Gastrocnemius medialis (tissue), 4 donors: ENCODE measurements at places on chromosomes 3 and 15. TPM values are rescaled to one million over a fixed set of nuclear protein-coding genes. Genes with fewer than 3 reads are reported as not detected.

DNA sequence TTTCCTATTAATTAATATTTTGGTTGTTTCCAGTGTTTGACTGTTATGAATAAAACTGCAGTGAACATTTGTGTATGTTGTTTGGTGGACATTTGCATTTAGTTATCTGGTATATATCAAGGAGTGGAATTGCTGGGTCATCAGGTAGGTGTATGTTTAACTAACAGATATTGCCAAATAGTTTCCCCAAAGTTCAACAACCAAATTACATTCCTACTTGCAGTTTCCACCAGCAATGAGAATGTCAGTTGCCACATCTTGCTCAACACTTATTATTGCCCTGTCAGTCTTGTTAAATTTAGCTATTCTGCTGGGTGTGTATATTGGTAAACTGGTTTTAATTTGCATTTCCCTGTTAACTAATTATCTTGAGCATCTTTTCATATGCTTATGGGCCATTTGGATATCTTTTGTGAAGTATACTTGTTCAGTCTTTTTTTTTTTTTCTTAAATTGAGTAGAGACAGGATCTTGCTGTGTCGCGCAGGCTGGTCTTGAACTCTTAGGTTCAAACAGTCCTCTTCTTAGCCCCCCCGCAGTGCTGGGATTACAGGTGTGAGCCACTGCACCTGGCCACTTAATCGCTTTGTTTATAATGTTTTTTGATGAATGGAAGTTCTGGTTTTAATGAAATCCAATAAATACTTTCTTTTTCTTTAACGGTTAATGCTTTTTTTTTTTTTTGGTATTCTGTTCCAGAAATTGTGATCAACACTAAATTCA, 7.9 kb downstream of the FEM1B start:
- DNase-seq, result no peak

- no peak for DNase-seq
Measured at GRCh38 chr15:58549013-58549784, 117.4 kb downstream of the LIPC start.

DNA sequence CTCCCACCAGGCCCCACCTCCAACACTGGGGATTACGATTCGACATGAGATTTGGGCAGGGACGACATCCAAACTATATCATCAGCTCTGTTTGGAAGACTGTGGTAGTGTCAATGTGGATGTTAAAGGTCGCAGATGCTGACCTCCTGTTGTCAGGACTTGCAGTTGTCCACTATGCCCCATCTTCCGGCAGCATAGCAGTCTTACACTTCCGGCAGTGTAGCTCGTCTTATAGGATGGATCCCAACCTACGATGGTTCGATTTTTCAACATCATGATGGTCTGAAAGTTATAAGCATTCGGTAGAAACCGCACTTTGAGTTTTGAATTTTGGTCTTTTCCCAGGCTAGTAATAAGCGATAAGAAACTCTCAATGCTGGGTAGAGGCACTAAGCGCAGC, 20.6 kb downstream of the CLRN1 start:
- no peak for DNase-seq

GRCh38 chr3:33380653-33381052, 59.6 kb downstream of the UBP1 start:
- no peak for DNase-seq

DNA sequence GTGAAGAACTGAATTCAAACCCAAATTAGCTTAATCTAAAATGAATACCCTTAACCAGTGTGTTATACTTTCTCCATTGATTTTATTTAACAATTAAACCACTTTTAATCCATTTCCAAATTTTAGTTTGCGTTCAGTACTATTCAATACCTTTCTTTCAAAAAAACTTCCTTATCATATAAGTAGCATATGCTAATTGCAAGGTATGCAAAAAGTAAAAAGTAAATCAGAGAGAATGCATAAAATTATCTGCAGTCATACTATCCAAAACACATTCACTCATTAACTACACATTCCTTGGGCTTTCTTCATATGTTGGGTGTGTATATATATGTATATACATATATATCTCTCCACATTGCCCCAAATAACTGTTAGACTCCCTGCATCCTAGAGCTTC, 208.8 kb downstream of the CADM2 start:
- no peak for DNase-seq

DNA sequence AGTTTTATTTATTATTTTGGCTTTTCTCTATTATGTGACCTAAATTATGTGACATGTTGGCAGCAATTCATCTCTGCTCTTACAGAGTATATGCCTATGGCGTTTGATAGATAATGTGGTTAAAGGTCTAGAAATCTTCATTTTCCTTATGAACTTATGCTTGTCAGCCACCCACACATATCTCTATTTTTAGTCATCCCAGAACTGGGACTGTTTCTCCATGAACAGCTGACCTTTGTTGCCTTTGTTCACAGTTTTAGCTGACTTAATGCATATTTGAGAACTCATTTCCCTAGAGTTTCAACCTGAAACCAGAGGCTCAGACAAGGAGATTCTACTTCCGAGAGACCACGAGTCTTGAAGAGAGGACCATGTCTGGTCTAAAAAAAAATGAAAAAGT, 176.5 kb downstream of the RAP2B start:
- DNase-seq, result no peak

DNA sequence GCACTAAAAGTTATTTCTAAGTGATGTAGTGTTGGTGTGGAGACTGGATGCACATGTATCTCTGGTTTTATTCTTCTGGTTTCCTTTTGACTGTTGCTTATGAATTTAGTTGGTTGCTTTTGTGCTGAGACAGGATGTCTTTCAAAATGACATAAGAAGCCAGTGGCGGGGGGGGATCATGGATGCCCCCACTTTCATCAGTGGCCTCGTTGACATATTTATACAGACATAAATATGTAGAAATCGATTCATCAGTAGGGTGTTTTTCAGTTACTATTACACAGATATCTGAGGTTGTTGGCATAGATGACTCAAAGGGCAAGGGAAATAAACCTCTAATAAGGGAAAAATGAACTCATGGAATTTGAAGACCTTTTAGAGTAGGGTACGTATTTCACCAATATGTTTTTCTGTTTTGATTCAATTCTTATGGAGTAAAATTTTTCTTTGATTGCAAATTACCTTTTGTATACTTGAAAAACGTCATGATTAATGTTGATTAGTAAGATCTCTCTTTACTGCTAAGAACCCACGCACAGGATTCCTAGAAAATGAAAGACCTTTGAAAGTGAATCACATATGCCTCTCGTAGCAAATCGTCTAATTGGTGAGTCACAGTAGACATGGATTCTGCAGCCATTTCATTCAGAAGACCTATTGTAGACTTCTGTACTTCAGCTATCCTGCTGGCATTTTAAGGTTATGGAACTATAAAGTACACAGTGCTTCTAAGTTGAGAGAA, 97.4 kb upstream of the RBMS3 start:
- DNase-seq, result no peak

DNA sequence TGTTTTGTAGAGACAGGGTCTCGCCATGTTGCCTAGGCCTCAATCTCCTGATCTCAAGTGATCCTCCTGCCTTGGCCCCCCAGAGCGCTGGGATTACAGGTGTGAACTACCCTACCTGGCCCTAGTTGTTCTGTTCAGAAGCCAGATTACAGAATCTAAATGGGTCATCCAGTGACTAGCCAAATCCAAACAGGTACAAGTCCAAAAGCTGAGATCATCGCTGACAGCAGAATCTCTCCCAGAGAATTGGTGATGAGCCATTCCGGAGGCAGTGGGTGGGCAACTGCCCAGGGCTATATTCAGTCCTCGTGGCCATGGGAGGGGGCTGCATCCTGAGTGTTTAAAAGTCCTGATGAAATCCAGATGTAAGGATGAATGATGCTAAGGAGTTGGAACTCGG, 47.5 kb upstream of the SEMA4B start:
- DNase-seq, result no peak

GRCh38 chr3:30977592-30977991, 83.1 kb upstream of the GADL1 start:
- DNase-seq, result no peak

GRCh38 chr3:11705049-11705448, 61.3 kb upstream of the VGLL4 start:
- DNase-seq, result no peak

DNA sequence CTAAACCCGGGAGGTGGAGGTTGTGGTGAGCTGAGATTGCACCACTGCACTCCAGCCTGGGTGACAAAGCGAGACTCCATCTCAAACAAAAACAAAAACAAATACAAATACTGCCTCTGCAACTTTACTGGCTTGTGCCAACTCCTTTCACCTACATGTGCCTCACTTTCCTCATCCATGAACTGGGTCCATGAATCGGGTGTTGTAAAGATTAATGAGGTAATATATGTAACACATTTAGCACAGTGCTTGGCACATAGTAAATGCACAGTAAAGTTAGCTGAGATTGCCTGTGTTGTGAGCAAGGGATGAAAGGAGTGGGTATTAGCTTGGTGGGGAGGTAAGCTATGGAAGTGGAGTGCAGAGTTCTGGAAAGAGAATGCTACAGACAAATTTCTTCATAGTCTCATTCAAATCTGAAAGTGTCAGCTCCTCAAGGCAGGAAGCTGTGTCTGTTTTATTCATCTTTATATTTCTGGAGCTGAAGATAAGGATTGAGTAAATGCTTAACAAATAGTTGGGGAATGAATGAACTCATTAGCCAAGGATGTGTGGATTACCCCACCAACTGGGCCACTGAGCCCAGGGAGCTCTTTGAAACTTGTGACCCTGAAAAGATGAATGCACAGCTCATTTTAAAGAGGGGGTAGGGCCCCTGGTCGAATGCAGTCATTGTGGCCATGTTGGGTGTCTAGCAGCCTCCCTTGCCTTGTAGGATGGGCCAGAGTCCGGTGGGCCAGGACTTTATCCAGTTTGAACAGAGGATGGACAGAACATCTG, 7.7 kb upstream of the CDCP1 start:
- DNase-seq, result no peak

GRCh38 chr3:138686771-138687221, 78.2 kb downstream of the FAIM start:
- no peak for DNase-seq

GRCh38 chr3:186841620-186842019, 890 bp upstream of the ADIPOQ start:
- no peak for DNase-seq

The TGM5 gene
- not detected for total RNA-seq

The CYP1A2 gene
- total RNA-seq, result not detected

The DLEC1 gene
- not detected for total RNA-seq

The SERPINI2 gene
- total RNA-seq, result not detected

The SH3BP5 gene
- 49.4 TPM for total RNA-seq
